Uterine smooth muscle cell (primary cell): ENCODE measurements at places on chromosomes 2 and 18. TPM values are rescaled to one million over a fixed set of nuclear protein-coding genes. Genes with fewer than 3 reads are reported as not detected.

Gene RIT2
- total RNA-seq = not detected in 2 replicates

Gene IL36B
- not detected in 2 replicates for total RNA-seq

Gene BUB1
- 20.4 and 100 TPM in 2 replicates for total RNA-seq

Gene ANKRD62
- not detected in 2 replicates for total RNA-seq

Gene SPEG
- 38.8 and 60.6 TPM in 2 replicates for total RNA-seq

Gene CCNYL1
- 10.0 and 11.6 TPM in 2 replicates for total RNA-seq

Gene CCDC85A
- 2.4 and 4.6 TPM in 2 replicates for total RNA-seq

Gene ERICH2
- 0.33 and 1.6 TPM in 2 replicates for total RNA-seq

Gene ASPRV1
- total RNA-seq = 0.11 and 0.12 TPM in 2 replicates

Gene MALT1
- 27.7 and 33.2 TPM in 2 replicates for total RNA-seq
